ENCODE measurements at places on chromosomes 2 and 18.

GRCh38 chr2:143885461-143885860, 634.5 kb downstream of the ZEB2 start:
- DNase-seq: no peak

DNA sequence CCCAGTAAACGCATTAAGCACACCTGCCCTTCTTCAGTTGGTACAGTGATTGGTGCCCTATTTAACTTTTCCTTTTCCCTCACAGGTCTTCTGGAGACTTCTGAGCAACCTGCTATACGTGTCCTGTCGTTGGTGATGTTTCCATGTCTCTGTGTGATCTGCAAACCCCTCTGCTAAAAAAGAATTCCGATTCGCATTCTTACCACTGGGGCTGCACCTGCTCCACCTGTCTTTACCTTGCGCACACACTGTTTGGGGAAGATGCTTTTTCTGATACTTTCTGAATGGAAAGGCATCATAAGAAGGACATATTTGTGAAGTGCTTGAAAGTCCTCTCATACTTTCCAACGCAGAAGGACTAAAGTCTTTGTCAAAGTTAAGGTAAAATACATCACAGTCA, 323.9 kb upstream of the SOX11 start:
- DNase-seq: no peak

GRCh38 chr2:19228181-19228593, 130.2 kb downstream of the OSR1 start:
- no peak for DNase-seq

DNA sequence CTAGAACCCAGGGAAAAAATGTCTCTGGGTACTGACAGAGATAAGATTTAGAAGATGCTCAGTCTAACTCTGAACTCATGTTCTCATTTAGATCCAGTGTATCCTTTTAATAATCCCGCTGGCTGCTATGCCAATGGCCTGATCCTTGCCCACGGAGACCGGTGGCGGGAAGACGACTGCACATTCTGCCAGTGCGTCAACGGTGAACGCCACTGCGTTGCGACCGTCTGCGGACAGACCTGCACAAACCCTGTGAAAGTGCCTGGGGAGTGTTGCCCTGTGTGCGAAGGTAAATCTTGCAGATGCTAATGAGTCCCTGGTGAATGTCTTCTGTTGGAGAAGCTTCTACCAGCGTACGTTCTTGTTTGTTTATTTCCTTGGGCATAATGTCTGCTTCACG, 118.6 kb downstream of the FEZ2 start:
- DNase-seq: no peak

GRCh38 chr2:133607679-133608078, 39.4 kb upstream of the NCKAP5 start:
- DNase-seq: no peak

GRCh38 chr18:29626094-29626493, 1416.4 kb downstream of the DSC3 start:
- no peak for DNase-seq

- no peak for DNase-seq
These were observed 56.3 kb downstream of the KCNS3 start for GRCh38 chr2:17934721-17935120.

DNA sequence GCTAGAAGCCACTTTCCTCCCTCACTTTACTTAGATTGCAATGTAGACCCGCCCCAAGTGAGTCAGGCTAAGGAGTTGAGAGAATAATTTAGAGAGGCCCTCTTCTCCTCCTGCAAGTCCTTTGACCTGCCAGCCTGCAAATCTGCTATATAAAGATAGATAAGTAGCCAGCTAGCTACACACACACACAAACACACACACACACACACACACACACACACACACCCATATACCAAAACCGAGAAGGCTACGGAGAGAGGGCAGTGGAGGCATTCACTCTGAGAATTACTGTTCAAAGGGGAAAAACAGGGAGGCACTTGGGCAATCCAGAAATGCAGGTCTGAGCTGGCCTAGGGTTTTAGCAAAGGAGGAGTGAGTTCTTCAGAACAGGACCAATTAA, 23.0 kb upstream of the SMAD7 start:
- no peak for DNase-seq

- DNase-seq: no peak
These were observed 609.5 kb upstream of the SLC8A1 start for GRCh38 chr2:41061356-41061755.

GRCh38 chr2:137000811-137001210, 235.5 kb downstream of the THSD7B start:
- DNase-seq: peak; percentile 33

GRCh38 chr2:205586626-205587025, 95.7 kb upstream of the NRP2 start:
- no peak for DNase-seq

DNA sequence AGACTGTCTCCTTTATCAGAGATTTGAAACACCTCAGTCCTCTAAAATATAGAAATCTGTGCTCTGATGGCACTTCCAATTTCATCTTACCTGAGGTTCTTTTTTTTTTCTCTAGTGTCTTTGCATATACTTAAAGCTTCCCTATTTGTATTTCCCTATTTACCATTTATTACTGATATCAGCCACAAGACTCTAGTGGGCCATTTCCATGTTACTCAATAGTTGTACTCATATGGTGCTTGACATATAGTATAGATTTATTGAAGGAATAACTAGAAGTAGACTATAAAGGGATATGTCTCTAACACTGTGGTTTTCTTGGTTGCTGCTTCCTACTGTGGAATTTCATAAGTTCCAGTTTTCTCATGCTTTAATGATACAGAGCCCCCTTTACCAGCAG, 3.0 kb downstream of the RBM45 start:
- no peak for DNase-seq

GRCh38 chr2:78127424-78127823, 605.2 kb upstream of the LRRTM4 start:
- no peak for DNase-seq

GRCh38 chr2:139480161-139480650, 700.0 kb upstream of the NXPH2 start:
- DNase-seq: no peak

DNA sequence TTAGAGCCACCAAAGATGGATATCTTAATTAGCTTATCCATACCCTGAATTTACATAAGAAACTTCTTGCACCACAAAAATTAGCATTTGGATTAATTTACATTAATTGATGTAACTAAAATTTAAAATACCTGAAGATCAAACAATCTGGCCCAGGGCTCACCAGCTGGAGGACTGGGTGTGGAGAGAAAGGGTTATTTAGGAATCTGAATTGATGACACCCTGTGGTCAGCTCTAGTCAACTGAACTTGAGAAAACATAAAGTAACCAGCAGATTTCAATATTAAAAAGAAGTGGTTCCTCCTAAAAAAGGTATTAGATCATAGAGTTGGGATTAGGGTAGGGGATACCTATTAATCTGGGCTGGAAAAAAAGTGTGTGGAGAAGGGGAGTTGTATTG, 122.5 kb downstream of the STRN start:
- no peak for DNase-seq

DNA sequence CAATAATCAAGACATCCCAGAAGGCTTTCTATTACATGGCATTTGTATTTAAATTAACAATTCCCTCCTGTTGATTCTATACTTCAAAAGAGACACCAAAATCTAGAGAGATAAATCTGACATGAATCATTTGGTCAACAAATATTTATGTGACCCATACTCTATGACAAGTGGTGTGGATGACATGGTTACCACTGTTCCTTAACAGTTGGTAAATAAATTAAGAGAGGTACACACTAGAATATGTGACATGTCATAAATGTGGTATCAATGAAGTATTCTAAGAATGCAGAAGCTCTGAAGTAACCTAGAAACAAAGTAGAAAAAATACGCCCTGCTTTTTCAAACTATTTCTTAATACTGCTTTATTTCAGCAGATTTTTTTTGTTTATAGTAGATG, 255.4 kb downstream of the EXOC6B start:
- DNase-seq: no peak

DNA sequence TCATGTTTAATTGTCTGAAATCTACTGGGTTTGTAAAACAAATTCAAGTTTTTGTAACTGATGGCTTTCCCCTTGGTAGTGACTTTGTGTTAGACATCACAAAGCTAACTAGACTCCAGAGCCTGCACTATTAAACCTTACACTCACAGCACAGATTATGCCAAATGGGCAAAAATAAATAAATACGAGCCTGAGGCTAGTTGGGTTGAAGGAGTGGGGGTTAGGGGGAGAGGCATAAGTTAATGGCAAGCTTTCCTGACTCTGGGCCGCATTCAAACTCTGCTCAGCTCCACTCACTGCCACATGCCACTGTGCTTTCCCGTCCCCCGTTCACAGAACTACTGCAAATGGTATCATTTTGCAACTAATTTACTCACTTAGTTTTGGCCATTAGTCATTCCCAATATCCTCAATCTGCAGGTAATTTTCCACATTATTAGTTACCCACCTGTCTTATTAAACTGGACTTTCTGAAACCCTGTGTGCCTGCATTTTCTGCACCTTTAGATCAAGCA, 1079.9 kb upstream of the PIK3C3 start:
- DNase-seq: no peak

- no peak for DNase-seq
These were observed 522.2 kb upstream of the CNTNAP5 start for GRCh38 chr2:123502931-123503330.

DNA sequence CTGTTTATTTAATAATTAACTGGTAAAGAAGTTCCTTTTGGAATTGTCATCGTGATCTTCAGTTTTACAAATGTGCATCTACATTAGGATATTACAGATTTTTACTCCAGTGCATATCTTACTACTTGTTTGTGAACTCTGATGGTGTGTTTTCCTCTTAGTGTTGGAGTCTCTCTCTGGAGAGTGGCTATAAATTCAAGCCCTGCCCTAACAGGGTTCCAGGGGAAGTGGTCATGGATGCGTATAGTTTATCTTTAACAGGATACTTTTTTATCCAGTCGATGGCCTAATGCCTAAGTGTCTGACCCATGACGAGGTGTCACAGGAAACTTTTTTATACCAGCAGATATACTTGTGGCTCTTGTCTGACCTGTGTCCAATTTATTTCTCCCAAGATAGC, 75.4 kb downstream of the CHN1 start:
- DNase-seq: no peak

- DNase-seq: no peak
These were observed 130.1 kb upstream of the TPO start for GRCh38 chr2:1283020-1283801.

DNA sequence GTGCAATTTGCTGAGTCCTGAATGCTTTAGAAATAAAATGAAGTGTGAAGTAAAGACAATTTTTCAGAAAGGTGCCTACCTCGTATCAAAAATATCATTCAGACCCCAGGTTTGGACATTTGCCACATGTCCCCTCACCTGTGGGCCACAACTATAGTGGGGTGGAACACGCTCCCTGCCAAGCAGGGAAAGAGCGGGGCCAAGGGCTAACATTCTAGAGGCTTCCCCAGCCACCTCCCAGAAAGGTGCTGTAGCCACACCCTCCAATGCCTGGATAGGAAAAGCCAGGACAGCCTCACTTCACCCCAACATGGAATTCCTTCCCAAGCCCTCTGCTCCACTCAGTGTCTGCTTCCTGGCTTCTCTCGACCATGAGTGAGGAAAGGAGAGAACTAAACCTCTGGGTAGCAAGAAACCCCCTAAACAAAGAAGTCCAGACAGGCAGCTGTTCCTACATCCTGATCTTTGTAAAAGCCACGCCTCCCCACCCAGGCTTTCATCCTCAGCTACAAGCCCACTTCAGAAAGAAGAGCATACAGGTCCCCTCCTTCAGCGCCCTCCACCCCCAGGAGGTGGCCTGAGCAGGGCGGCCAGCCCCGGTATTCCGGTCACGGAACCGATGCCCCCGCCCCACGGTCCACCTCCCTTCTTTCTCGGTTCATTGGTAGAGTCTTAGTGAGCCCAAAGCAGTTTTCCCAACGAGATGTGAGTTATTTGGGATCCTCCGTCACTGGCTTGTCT, 2.1 kb downstream of the COL6A3 start:
- no peak for DNase-seq

DNA sequence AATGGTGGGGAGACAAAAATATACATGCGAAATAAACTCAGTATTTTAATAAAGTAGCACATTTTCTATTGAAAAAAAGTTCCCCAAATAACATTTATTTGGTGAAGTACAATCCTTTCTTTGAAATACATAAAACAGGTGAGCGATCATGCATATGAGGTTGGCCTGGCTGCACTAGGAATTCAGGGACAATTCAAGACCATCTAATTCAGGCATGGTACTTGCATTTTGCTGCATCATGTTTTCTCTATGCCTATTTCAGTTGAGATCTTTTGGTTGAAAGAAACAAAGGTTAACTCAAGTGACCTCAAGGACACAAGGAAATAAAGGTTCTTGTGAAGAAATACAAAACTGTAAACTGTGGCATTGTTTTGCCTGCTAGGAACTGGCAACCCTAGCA, 19.8 kb upstream of the TAF4B start:
- DNase-seq: no peak

GRCh38 chr18:78875016-78875777, 104.4 kb upstream of the SALL3 start:
- peak; percentile 41 for DNase-seq

DNA sequence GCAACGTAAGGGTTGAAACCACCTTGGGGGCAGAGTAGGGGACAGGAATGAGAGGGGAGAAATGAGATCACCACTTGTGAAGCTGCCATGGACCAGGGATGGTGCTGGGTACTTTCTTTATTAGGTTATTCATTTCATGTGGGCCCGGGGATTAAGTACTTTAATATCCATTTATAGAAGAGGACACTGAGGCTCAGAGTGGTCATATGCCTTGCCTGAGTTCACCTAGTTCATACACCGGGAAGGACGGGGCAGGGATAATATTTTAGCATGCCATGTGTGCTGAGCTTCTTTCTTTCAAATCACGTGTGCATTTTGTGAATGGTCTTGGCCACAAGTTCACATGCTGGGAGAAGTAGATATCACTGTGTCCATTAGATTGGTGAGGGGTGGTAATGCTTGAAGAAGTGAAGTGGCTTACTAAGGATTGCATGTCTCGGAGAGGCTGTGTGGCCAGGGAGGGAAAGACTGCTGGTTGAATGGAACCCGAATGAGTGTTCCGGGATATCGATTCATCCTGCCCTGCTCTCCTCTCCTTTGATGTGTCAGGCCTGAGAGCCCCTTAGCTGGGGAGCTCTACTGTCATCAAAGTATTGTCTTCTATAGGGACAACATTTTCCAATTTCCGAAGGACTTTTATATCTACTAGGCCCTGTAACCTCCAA, 187.1 kb downstream of the MYCN start:
- DNase-seq: no peak

DNA sequence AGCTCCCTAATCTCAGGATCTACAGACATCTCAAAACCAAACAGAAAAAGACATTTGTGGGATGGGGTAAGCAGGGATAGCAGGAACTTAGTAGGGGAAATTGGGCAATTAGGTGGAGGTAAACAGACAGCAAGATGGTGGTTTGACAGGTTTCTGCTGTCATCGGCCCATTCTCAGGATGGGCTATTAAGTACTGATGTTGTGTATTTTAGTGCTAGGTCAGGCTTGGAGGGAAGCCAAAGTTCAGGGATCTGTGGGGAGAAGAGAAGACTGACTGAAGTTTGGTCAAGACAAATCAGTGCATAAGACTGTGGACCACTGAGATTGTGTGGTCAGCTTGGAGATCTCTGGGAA, 96.8 kb upstream of the THUMPD2 start:
- DNase-seq: no peak

GRCh38 chr2:202373490-202373889, 2.6 kb upstream of the BMPR2 start:
- DNase-seq: no peak
